Esophagus squamous epithelium (tissue), 5 donors: ENCODE measurements at places on chromosomes 7 and 10. TPM values are rescaled to one million over a fixed set of nuclear protein-coding genes. Genes with fewer than 3 reads are reported as not detected.

The LBX1 gene
- total RNA-seq = not detected

The VSIR gene
- 34.1 TPM for total RNA-seq

The NPTX2 gene
- total RNA-seq = 1.6 TPM

The ETV1 gene
- 10.0 TPM for total RNA-seq

The WIPF3 gene
- total RNA-seq = 0.18 TPM

The ADAMTS14 gene
- total RNA-seq = 0.75 TPM

The PAX4 gene
- not detected for total RNA-seq

The CDHR1 gene
- total RNA-seq = 6.7 TPM

The CDC14C gene
- total RNA-seq = not detected

The GET4 gene
- total RNA-seq = 26.8 TPM

The RHOBTB1 gene
- 0.92 TPM for total RNA-seq

The HPSE2 gene
- total RNA-seq = 0.48 TPM

The VSTM4 gene
- 6.9 TPM for total RNA-seq

The CYP3A7 gene
- total RNA-seq = not detected

The GPR15LG gene
- 304 TPM for total RNA-seq

The POLR2J2 gene
- total RNA-seq = not detected

The NSMCE4A gene
- total RNA-seq = 38.8 TPM

The NME8 gene
- total RNA-seq = not detected

The GBX1 gene
- not detected for total RNA-seq

The IDI2 gene
- total RNA-seq = not detected

The PDIA4 gene
- 98.3 TPM for total RNA-seq

The OR6B1 gene
- total RNA-seq = not detected

The EGR2 gene
- 0.44 TPM for total RNA-seq

The EPC1 gene
- 31.7 TPM for total RNA-seq

The JAKMIP3 gene
- 0.13 TPM for total RNA-seq

The MACROH2A2 gene
- 32.0 TPM for total RNA-seq

The TBX20 gene
- not detected for total RNA-seq

The BEND7 gene
- 6.7 TPM for total RNA-seq

The ERVW-1 gene
- not detected for total RNA-seq

The HOXA4 gene
- total RNA-seq = 2.9 TPM

The NEUROD6 gene
- not detected for total RNA-seq

The INA gene
- 1.3 TPM for total RNA-seq

The UPP1 gene
- 40.2 TPM for total RNA-seq
